CD4-positive, alpha-beta T cell treated with Interferon gamma for 1 hour (primary cell): ENCODE measurements at places on chromosomes 2 and 18.

- no peak for DNase-seq
Observed at GRCh38 chr2:161135951-161136593, 24.2 kb upstream of the TANK start.

DNA sequence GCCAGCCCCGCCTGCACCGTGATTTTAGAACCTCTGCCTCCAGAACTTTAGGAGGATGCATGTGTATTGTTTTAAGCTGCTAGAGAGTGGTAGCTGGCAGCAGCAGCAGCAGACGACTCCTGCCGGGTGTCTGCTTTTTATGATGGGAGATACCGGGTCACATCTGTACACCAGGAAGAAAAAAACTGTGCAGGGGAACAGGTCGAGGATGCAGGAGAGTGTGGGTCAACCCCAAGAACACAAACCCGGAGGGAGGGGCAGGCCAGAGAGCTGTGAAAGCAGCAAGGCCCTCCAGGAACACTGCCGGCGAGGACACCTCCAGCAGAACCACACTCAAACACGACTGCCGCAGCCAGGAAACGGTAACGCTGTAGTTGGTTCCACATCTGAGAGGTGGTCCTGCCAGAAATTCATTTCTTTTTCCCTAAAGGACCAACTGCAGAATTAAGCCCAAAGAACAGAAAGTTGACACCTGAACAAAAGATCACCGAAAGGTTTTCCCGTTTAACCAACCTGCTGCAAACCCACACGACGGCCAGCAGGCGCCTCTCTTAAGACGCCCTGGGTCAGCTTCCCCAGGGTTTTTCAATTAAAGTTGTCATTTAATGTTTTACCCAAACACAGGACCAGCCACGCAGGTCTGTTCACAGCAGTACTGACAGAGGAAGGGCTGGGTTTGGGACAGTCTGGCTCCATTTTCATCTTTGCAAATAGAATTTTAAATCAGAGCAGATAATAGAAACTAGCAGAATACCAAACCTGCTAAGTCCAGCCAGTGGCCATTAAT is 60.5 kb downstream of the NDUFA10 start:
- no peak for DNase-seq

- DNase-seq, result no peak
Observed at GRCh38 chr2:49843314-49843713, 689.0 kb upstream of the FSHR start.

DNA sequence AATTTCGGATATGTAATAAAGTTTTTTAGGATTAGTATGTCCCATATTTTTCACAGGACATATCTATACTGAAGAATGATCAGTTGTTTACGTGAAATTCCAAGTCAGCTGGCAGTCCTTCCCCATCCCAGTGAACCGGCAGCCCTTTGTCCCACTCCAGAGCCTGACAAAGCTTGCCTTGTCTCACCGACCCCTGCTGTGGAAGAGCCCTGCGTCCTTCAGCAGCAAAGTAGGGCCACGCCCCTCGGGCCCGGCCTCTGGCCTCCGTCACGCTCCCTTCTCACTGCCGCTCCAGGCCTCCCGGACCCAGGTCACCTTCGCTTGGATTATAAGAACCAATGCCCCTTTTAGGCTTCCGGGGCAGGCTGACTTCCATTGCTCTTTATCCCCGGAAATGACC is 89.8 kb upstream of the TGIF1 start:
- no peak for DNase-seq

GRCh38 chr2:26008851-26009566 is 24.9 kb upstream of the RAB10 start:
- peak; percentile 81 for DNase-seq

- no peak for DNase-seq
Observed at GRCh38 chr2:220269367-220269766, 641.9 kb downstream of the SLC4A3 start.

DNA sequence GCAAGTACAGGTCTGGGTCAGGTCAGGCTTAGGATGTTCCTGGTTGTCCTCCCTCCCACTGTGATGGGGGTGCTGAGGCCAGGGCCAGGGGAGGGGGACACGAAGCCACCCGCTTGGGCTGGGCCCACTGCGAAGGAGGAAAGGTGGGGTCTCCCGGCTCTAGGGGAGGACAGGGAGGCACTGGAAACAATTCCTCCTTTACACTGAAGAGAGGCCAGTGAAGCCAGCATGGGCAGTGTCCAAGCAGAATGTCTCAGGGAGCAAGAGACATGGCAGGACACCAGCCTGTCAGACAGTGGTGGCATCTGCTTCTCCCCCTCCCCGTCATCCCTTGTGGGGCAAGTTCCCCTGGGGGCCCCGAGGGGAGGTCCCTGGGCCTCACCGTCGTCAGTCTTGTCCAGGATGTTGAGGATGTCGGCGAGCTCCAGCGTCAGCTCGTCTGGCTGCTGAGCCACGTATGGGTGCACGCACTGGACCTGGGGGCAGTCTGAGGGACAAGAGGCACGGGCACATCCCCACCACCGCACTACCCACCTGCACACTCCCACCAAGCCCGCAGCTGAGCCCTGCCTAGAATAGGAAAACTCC is 10.8 kb downstream of the SNORC start:
- DNase-seq, result no peak
